ENCODE measurements at places on chromosomes 3 and 15.

DNA sequence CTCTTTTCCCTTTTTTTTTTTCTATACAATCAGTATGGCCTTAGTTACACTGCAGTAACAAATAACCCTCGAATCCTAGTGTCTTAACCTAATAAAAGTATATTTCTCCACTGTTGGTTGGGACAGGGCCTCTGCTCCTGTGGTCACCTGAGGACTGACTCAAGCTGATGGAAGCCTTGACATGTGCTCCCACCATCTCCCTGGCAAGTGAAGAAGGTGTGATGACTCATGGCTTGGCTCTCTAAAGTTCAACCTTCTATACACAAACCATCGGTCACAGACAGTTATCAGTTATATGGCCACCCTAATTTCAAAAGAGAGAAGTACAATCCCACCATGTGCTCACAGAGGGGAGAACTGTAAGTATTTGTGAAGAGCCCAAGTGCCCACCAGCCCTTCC is 65.8 kb upstream of the CACNA2D3 start:
- no peak for DNase-seq

DNA sequence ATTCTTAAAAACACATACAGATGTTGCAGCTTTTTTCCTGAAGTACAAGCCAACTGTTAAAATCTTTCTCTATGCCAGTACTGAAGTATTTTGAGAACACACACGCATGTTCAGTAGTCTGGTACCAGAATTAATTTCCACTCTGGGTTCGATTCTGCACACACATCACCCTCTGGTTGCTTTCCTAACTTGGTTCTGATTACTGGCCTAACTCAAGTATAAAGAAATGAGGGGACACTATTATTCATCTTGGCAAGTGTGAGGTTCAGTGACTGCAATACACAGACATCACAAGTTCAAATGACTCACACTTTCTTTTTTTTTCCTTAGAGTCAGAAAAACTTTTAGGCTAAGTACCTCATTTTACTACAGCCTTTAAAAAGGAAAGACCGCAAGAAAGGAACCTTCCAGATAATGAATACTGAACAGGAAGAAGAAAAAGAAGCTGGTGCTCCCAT is 37.4 kb upstream of the LDHAL6B start:
- peak; percentile 89 for DNase-seq

GRCh38 chr3:196627918-196628231 is 11.6 kb upstream of the NRROS start:
- DNase-seq = no peak

- DNase-seq = peak; percentile 47
Observed at GRCh38 chr3:33277193-33277882, at the start of gene FBXL2. TSS of gene FBXL2 (plus strand) at chr3:33277442. CDS start at chr3:33277513, 71 bp downstream.

- peak; percentile 35 for DNase-seq
Observed at GRCh38 chr3:172751175-172751704, 714 bp downstream of the ECT2 start.

- no peak for DNase-seq
Observed at GRCh38 chr3:112785321-112786001, 61.2 kb downstream of the CD200R1L start.

DNA sequence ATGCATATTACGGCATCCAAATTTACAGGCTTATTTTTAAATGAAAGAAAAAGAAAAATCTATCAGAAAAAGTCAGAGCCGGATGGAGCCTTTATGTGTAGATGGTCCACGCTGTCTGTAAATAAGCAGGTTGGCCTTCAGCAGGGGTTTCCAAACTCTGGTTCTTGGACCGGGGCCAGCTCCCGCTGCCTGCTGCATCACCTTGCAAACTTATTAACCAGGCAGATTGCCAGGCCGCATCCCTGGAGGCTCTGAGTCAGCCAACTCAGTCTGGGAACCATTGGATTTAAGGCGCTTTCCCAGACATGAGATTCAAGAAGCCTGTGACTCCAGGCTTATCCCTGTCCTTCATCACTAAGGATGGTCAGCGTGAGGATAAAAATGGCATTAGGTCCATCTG is 212.4 kb downstream of the OPA1 start:
- no peak for DNase-seq

- no peak for DNase-seq
Observed at GRCh38 chr15:49927189-49927861, 191.7 kb downstream of the ATP8B4 start.

GRCh38 chr3:50147016-50147415 is 8.1 kb upstream of the SEMA3F start:
- no peak for DNase-seq

GRCh38 chr3:53187430-53187829 is 26.4 kb downstream of the PRKCD start:
- DNase-seq = no peak

- no peak for DNase-seq
Observed at GRCh38 chr15:62153228-62153627, 11.9 kb downstream of the C2CD4B start.

GRCh38 chr3:20458994-20459716 is 273.1 kb upstream of the SGO1 start:
- no peak for DNase-seq

DNA sequence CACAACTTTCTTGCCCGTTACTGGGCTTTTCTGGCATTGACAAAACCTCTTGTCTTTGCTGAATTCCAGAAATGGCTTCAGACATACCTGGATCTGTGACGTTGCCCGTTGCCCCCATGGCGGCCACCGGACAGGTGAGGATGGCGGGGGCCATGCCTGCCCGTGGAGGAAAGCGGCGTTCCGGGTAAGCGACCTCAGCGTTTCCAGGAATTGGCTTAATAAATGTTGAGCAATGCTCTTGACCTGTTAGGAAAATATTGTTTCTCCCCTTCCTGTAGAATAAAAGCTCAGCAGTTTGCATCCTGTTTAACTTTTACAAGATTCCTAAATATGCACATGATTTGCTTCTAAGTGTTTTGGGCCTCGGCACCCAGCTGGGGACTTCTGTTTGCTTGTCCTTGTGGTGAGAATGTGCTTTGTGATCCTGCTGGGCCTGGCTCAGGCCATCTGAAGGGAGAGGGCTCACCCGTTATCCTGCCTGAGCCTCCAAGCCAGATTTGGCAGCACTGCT is 46.7 kb downstream of the ARNT2 start:
- DNase-seq = no peak

GRCh38 chr3:124442463-124442862 is 287.8 kb upstream of the UMPS start:
- DNase-seq = no peak

DNA sequence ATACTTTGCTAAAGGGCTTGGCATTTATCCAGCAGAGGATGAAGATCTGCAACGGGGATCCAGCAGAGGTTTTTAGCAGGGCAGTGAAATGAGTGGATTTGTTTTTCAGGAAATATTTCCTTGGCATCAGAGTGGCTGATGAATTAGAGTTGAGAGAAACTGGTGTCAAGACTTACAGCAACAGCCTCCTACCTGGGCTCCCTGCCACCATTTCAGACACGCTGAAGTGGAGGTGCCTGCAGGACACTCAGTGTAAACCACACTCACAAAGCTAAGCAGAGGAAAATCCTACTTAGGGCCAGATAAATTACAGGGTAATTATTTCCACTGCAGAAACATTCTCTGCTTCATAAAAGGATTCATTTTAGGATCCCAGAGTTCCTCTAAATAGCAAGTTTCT is 519.7 kb downstream of the FGF12 start:
- DNase-seq = no peak

DNA sequence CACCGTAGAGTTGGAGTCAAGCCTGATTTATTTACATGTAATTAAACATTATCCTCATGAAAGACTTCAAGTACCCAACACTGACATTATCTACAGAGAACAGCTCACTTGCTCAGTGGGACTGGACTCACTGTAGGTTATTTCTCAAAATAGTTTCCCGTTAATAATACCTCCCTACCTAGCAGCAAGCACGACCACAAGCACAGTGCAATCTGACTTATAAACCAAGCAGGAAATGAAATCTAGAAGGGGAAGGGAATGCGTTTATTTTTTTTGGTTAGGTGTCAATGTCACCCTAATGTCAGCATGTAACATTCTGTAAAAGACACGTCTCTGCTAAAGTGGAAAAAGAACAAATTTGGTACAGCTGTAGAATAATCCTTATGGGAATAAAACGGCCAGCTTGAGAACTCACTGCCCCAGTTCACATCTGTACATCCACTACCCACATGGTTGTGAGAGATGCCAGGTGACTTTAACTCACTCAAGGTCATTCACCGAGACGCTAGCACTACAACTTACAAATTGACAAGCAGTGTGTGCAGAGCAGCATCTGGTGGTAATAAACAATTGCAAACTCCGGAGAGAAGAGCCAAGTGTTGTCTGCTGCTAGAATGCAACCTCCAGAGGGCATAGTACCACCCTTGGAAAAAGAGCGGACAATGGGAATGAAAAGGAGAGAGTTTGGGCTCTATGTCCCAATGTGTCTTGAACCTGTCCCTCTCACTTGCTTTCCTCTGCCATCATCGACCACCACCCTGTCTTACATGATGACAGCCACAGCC is 242.5 kb downstream of the CADPS start:
- no peak for DNase-seq

- peak; percentile 53 for DNase-seq
Observed at GRCh38 chr3:183252973-183253527, at the start of gene B3GNT5. TSS of gene B3GNT5 (plus strand) at chr3:183253253. CDS start at chr3:183269799, 16,546 bp downstream.

DNA sequence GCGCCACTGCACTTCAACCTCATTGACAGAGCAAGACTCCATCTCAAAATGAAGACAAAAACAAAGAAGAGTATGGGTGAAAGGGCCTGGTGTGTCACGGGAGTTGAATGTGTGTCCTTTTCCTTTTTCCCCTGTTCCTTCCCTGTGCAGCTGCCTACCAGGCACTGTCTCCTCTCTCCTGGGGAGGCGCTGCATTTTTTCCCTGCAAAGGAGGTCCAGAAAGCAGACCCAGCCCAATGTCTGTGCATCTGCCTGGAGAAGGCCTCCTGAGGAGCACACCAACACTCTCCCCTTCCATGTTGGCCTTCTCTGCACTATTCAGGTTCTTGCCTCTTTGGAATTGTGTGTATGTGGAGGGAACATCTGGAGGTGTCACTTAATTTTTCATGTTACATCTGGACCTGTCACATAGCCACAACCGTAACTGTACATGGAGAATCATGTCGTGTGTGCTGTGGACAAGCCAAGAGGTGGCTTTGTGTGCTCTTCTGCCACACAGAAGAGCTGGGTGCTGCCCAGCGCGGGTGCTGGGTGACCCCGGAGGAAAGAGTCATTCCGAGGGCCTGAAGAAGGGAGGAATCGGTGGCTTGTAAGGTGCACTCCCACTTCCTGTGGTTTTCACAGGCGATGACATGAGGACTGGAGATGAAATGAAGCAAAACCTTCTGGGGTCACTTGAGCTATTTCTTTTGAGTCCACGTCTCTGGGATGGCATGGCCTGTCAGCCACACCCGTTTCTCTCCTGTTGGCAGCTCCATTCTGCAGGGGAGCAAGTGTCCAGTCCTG is 46.5 kb upstream of the CGNL1 start:
- no peak for DNase-seq

- no peak for DNase-seq
Observed at GRCh38 chr3:14265246-14265962, 86.8 kb downstream of the LSM3 start.

GRCh38 chr15:45087513-45087912 is 26.5 kb downstream of the DUOX2 start:
- no peak for DNase-seq

DNA sequence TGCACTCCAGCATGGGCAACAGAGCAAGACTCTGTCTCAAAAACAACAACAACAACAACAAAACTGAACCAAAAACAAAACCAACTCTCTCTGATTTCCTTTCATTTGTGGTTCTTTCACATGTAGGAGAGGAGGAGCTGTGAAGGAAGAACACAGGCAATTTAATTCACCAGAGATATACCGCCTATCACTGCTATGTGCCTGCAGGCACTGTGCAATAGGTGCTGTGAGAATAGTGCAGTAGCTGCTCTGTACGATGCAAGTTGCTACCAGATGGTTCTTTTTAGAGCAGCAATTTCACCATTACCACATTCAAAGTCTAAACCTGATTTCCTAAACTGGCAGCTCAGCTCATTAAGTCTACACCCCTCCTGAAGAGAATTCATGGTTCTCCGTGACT is 11.3 kb upstream of the PROK2 start:
- no peak for DNase-seq

GRCh38 chr3:114886905-114887304 is 260.2 kb downstream of the ZBTB20 start:
- no peak for DNase-seq

DNA sequence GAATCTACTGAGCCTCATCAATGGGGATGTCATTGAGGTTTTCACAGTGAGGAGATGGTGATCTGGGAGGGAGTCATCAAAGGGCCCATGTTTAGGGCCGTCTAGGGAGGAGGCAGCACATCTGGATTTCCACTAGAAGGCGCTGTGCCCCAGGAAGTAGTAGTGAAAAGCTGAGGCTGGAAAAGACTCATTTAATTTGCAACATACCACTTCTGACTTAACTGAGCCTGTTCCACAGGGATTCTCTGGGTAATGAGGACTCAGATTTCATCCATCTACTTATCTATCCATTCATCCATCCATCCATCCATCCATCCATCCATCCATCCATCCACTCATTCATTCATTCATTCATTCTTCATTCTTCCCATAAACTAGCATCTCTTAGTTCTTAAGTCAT is 17.4 kb upstream of the SHF start:
- DNase-seq = peak; percentile 79

- DNase-seq = no peak
Observed at GRCh38 chr15:23438816-23439466, 8.1 kb downstream of the GOLGA6L2 start.

DNA sequence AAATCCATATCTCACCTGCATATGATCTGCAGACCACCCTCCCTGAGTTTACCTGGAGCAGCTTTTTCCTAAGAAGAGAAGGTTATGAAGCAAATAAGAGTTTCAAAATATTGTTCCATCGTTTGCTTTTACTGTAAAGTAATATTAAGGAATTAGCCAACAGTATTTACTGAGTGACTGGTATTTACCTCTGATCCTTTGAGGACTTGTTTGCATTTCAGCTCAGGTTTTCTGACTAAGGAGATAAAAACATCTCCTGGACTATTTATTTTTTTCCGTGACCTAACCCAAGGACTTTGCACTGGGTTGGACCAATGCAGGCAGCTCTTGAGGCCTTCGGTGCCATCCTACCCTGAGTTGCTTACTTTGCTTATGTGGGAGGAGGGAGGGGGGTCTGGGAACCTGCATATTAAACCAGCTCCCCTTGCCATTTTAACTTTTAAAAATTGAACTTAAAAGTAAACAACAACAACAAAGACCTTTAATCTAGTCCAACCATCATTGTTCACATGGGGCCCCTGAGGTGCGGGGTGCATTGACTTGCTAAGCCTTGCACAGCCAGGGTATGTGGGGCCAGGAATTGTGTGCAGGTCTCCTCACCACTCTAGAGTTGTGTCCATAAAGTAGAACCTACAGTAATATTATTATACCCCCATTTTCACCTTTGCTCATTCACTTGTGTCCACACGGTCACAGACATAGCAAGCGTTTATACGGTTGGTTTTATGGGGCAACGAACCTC is 39.3 kb downstream of the TRAK1 start:
- no peak for DNase-seq

- peak; percentile 5 for DNase-seq
Observed at GRCh38 chr15:68646696-68647095, 67.9 kb downstream of the CORO2B start.

- no peak for DNase-seq
Observed at GRCh38 chr3:78820542-78820941, 947.3 kb downstream of the ROBO1 start.

Measured in suppressor macrophage treated with lipopolysaccharide for 4 hours (primary cell).